ENCODE measurements at places on chromosomes 3 and 15.

GRCh38 chr3:141089339-141090152 is 38.4 kb downstream of the SPSB4 start:
- DNase-seq = no peak

DNA sequence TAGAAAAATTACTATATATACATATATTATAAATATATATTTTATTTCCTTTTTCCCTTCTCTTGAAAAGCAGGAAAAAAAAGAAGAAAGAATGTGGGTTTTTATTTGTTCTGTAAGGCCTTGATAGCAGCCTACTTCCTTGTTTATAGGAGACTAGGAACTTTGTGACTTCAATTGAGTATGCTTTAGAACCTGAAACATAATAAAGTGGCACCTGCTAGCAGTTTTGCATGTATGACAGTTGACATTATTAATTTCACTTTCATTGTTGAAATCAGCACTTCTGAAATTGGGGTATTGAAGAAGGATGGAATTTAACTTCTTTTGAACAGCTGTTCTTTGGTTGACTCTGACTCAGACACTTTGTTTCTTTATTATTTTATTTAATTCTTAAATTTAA is 56.9 kb downstream of the GLCE start:
- DNase-seq = no peak

DNA sequence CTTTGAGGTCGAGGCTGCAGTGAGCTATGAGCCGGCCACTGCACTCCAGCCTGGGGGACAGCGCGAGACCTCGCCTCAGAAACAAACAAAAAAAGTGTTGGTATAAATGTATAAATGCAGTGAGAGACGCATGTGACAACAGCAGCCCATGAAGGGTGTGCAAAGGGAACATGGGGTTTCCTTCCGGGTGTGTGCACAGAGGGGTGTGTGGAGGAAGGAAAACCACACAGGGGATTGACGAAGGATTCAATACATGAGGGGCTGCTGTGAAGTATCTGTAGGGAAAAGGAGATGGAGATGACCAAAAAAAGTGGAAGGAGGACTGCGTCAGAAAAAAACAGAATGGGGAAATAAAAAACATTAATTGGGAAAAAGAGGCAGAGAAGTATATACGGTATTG is 1.1 kb downstream of the MTFMT start:
- DNase-seq = no peak

GRCh38 chr3:169894110-169894509 is 17.3 kb upstream of the SAMD7 start:
- DNase-seq = no peak

DNA sequence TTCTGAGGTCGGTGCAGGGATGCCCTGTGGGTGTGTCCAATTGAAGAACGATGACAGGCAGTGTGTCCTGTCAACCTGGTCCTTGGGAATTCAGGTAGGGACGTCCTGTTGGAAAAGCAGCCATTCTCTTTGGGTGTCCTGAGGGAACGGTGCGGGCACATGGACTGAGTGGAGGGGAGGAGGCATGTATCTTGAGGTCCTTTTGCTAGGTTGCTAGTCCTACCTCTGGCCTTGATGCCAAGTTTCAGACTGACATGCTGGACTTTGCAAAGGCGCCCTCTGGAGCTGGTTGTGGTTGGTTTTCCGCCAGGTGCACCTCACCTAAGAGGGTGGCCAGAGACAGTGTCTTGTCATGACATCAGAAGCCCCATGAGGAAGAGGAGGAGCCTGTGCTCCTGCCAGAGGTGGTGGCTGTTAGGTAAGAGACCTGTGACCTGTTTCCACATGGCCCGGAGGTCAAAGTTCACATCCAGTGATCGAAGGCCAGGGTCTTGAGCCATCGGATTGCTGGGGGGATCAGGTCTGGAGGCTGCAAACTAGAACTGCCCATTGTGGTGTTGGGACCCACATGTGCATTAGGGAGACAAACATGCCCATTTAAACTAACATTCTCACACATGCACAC is 106.3 kb downstream of the SNRPN start:
- DNase-seq = no peak

DNA sequence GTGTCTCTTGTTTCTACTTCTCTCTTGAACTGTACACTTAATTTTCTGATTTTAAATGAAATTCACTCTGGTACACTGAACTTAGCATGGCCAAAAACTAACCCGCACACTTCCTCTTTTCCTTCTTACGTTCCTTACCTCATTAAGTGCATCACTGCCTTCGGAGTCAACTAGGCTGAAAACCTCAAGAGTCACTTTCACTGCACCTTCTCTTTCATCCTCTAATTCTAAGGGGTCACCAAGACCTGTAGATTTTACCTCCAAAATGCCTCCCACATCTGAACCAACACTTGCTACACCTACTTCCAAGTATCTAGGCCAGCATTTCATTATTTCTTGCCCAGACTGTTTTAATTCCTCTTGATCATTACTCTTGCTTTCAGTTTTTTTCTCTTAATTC is 6.6 kb downstream of the CBLB start:
- no peak for DNase-seq

DNA sequence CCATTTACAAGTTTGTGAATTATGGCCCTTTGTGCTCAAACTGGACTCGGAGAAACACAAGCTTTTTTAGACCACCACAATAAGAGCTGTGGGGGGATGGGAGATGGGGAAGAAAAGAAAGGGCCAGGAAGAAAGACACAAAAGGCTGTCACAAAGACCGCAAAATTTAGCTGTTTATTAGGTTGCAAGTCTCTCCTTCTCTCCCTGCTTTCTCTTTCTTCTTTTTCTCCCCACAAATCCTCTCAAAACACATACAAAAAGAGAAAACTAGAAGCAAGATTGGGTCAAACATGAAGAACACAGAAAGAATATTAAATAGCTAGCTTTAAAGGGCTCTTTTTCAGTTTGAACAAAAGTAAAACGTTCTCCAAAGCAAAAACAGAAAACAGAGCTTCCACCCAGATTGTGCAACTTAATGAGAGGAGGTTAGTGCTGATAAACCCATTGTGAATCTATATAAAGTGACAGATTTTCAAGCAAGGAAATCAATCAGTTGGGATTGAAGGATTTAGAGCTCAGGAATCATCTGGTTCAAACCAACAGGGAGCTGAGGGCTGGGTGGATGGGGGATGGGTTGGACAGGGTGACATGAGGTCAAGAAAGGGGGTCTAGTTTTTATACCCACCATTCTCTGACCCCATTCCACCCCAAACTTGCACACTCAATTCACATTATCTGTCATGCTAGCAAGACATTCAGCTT is 87.3 kb downstream of the DHX30 start:
- no peak for DNase-seq

DNA sequence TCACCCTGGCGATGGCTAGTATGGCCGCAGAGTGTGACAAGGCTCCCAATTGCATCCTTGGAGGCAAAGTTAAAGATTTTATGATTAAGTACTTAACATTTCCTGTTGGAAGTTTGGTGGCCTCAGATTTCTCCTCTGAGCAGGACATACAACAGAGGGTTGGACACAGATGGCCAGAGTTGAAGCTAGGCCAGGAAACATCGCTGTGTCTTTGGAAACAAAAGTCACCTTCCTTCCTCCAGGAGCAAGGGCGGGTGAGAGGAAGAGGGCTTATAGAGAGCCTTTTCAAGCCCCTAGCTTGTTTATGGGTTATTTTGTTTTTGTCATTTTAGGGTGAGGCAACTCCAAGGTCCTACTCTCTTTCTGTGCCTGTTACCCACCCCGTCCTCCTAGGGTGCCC is 24.2 kb downstream of the SLC6A1 start:
- DNase-seq = no peak

- no peak for DNase-seq
Observed at GRCh38 chr3:123064914-123065313, 1.9 kb upstream of the PDIA5 start.

- no peak for DNase-seq
Observed at GRCh38 chr3:82144811-82145210, 383.4 kb upstream of the GBE1 start.

DNA sequence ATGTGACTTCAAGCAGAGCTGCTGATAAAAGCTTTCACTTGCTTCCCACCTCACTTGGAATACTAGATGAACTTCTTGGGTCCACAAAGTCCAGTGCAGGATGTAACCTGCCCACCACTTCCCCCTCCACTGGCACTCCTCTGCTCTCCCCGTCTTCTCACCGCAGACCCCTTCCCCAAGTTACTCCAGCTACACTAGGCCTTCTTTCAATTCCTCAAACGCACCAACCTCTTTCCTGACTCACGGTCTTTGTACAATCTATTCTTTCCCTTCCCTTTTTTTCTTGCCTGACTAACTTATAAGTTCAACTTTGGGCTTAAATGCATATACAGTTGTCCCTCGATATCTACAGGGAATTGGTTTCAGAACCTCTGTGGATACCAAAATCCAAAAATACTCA is 5.2 kb upstream of the ATP13A3 start:
- no peak for DNase-seq

DNA sequence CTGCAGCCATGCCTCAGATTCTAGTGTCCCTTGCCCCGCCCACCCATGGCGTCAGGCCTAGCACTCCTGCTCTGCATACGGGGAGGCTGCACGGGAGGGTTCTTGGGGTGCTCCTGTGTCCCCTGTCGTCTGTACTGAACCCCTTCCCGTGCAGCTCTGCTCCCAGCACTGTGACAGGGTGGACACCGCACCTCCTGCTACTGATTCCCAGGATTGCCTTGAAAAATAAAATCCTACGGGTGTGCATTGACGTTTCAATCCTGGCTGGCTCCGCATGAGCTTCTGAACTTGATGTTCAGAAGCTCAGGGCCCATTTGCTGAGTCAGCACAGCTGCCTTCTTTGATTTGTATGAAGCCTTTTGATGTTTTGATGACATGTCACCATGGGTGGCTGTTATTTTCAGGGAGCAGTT is 176.4 kb downstream of the APBA2 start:
- DNase-seq = no peak

GRCh38 chr3:64828276-64828675 is 140.5 kb upstream of the ADAMTS9 start:
- no peak for DNase-seq

DNA sequence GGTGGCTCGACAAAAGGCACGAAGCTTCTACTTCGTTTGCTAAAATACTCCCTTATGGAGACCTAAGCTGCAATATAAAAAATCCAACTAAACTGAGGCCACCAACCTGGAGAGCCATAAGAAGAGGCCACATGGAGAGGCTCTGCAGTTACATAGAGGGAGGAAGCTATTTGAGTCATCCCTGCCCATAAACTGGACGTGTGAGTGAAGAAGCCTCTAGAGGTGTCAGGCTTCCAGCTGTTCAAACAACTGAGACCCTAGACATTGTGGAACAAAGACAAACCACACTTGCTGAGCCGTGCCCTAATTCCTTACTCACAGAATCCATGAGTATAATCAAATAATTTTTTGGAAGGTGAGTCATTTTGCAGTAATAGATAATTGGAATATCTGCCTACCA is 50.2 kb upstream of the GMNC start:
- no peak for DNase-seq

DNA sequence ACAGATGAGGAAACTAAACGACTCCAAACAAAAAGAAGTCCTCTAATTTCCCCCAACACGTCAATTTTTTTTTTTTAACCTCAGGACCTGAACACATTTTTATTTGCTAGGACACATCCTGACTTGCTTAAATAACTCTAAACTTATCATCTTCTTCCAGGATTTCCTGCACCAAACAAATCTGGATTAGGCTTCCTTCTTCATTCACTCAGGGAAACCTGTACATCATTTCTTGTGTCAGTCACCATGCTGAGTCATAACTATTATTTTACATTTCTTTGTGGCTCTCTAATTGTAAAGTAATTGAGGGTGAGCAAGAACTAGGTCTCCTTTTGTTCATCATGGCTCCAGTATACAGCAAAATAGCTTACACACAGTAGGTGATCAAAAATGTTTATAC is 433.4 kb upstream of the GBE1 start:
- no peak for DNase-seq

- DNase-seq = no peak
Observed at GRCh38 chr15:51814606-51815005, 14.8 kb upstream of the TMOD3 start.

- no peak for DNase-seq
Observed at GRCh38 chr3:129068291-129068886, 7.8 kb downstream of the GP9 start.

- no peak for DNase-seq
Observed at GRCh38 chr3:16361087-16361486, 96.1 kb downstream of the OXNAD1 start.

GRCh38 chr15:78105476-78106241 is 13.3 kb downstream of the SH2D7 start:
- DNase-seq = no peak

DNA sequence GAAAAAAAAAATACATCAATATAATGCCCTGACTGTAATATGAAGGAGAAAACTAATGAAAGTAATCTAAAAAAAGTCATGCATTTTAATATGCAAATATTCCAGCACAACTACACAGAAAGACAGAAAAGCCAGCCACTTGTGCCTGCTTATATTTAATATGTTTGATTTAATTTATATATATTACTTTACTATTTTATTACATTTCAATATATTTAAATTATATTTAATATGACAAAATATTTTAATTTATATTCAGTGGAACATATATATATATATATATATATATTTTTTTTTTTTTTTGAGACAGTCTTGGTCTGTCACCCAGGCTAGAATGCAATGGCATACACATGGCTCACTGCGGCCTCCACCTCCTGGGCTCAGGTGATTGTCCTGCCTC is 14.1 kb upstream of the SAMD7 start:
- no peak for DNase-seq

- no peak for DNase-seq
Observed at GRCh38 chr15:101042320-101042719, 123.2 kb downstream of the LRRK1 start.

DNA sequence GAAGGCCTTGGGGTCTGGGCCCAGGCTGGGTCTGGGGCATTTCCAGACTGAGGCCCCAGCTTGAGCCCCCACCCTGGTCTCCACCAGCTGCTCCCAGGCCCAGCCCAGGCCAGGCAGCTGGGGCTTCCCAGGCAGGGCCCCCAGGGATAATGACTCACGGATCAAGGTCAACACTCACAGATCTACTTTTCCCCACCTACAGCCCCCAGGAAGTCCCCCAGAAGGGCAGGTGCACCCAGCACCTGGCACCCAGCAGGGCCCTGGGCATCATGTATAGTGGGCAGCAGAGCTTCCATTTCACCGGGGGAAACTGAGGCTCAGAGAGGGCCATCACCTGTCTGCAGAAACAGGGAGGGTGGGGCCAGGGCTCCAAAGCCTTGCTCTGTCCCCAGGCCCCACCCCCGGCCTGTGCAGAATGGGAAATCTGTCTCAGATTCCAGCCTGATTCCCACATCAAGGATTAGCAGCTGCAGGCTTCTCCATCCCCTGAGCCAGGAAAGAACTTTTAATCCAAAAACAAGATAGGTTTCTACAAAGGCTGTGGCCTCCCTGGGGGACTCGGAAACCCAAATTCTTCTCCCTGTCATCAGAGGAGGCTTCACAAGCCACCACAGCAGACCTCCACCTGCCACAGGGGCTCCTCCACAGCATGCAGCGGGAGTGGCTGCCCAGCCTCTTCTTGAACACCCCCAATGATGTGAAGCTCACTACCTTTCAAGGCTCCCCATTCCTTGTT is 49.8 kb downstream of the IQSEC1 start:
- DNase-seq = no peak

- no peak for DNase-seq
Observed at GRCh38 chr3:177725165-177725564, 527.9 kb upstream of the TBL1XR1 start.

- no peak for DNase-seq
Observed at GRCh38 chr15:78684657-78685056, 43.6 kb upstream of the CHRNB4 start.

All from activated CD4-positive, alpha-beta T cell treated with anti-CD3 and anti-CD28 coated beads for 4 hours (primary cell).